ENCODE measurements at places on chromosomes 13 and 19. TPM values are rescaled to one million over a fixed set of nuclear protein-coding genes. Genes with fewer than 3 reads are reported as not detected.

GRCh38 chr13:66995203-66995611 lies 234.9 kb downstream of the PCDH9 start:
- no peaks in the 10 kb centered on the region for H3K4me1 ChIP-seq
- H3K36me3 ChIP-seq: no peaks in the 10 kb centered on the region
- DNase-seq: no peak

- no peak overlapping the region for H3K27ac ChIP-seq
- H3K4me1 ChIP-seq: no peaks in the 10 kb centered on the region
- no peak overlapping the region for H3K4me3 ChIP-seq
- DNase-seq: no peak
- peaks cover 4% of the 10 kb centered on the region for H3K27me3 ChIP-seq
- H3K36me3 ChIP-seq: no peaks in the 10 kb centered on the region
These were observed 15.9 kb downstream of the BCAM start for GRCh38 chr19:44824761-44825160.

DNA sequence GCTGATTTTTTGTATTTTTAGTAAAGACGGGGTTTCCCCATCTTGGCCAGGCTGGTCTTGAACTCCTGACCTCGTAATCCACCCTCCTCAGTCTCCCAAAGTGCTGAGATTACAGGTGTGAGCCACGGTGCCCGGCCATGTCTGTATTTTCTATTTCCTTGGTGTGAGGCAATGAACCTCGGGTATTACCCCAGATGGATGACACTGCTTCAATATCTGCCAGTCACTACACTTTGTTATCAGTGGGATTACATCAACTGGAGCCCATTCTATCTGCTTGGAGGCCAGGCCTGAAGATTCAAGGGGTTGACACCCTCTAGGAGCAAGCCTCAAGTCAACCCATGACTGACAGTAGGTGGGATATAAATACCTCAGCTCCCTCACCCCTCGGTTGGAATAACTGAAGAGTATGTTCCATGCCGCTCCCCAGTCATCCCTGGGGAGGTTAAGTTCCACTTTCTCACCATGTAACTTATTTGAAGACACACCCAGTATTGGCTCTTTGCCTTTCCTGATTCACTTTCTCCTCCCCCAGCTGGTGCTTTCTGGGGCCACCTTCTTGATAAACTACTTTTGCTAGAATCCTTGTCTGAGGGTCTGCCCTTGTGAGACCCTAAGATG lies 992 bp upstream of the ADGRE1 start:
- no peak overlapping the region for H3K4me3 ChIP-seq
- no peaks in the 10 kb centered on the region for H3K27me3 ChIP-seq
- H3K36me3 ChIP-seq: no peaks in the 10 kb centered on the region
- H3K4me1 ChIP-seq: no peaks in the 10 kb centered on the region
- no peak overlapping the region for H3K27ac ChIP-seq

DNA sequence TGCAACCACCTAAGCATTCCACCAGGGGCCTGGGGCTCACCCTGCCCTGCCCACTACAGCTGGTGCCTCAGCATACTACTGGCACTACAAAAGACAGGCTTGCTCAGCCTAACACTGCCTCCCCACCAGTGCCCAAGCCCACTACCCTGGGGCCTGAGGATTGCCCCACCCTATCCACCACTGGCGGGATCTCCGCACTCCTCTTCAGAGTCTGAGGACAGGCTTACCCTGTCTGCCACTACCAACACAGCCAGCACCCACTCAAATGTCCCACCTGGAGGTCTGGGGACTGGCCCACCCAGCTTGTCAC lies 27.6 kb upstream of the N4BP2L1 start:
- no peaks in the 10 kb centered on the region for H3K4me1 ChIP-seq
- peaks cover 3% of the 10 kb centered on the region for H3K36me3 ChIP-seq
- DNase-seq: no peak
- H3K27me3 ChIP-seq: no peaks in the 10 kb centered on the region
- H3K27ac ChIP-seq: no peak overlapping the region

DNA sequence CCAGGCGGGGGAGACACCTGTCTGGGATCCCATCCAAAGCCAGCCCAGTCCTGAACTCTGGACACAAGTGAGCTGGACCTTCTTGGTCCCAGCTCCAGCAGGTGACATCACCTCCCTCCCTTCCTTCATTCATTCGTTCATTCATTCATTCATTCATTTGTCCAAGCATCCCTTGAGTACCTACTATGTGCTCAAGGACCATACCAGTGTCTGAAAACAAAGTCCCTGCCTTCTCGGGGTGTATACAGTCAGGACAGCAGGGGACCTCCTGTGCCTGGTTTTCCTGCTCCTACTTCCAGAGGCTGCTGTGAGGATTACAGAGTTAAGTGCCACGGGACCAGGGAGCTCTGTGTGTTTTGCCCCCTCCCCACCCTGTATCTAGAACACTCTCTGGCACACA lies 14.0 kb downstream of the ACER1 start:
- no peaks in the 10 kb centered on the region for H3K36me3 ChIP-seq
- H3K4me1 ChIP-seq: no peaks in the 10 kb centered on the region
- no peak overlapping the region for H3K4me3 ChIP-seq
- no peak overlapping the region for H3K27ac ChIP-seq
- H3K27me3 ChIP-seq: no peaks in the 10 kb centered on the region
- DNase-seq: no peak

- H3K4me1 ChIP-seq: no peaks in the 10 kb centered on the region
- H3K4me3 ChIP-seq: no peak overlapping the region
- H3K27ac ChIP-seq: no peak overlapping the region
- no peaks in the 10 kb centered on the region for H3K36me3 ChIP-seq
- DNase-seq: no peak
- H3K27me3 ChIP-seq: no peaks in the 10 kb centered on the region
These were observed 83.4 kb upstream of the GPR183 start for GRCh38 chr13:99390601-99391000.

DNA sequence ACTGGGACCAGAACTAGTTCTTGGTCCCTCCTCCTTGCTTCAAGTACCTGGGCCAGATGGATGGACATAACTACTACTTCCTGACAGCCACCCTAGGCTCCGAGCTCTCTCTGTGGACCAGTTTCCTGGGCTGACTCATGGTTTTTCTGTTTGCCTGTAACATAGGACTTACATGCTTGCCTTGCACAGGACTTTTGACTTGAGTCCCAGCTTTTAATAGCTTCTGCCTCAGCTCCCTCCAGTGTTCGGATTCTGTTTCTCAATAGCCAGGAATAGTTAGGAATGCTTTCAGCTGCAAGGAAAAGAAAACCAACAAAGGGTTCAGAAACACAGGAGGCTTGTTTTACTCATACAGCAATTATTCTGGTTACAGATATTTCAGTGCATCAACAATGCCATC lies 405.9 kb downstream of the ZNF536 start:
- no peaks in the 10 kb centered on the region for H3K27me3 ChIP-seq
- no peak overlapping the region for H3K4me3 ChIP-seq
- peaks cover 11% of the 10 kb centered on the region for H3K4me1 ChIP-seq
- DNase-seq: no peak
- no peak overlapping the region for H3K27ac ChIP-seq
- no peaks in the 10 kb centered on the region for H3K36me3 ChIP-seq

GRCh38 chr13:74026753-74027152 lies 107.5 kb downstream of the KLF12 start:
- H3K4me3 ChIP-seq: no peak overlapping the region
- peak overlapping the region; percentile 39 for H3K27ac ChIP-seq
- no peaks in the 10 kb centered on the region for H3K27me3 ChIP-seq

DNA sequence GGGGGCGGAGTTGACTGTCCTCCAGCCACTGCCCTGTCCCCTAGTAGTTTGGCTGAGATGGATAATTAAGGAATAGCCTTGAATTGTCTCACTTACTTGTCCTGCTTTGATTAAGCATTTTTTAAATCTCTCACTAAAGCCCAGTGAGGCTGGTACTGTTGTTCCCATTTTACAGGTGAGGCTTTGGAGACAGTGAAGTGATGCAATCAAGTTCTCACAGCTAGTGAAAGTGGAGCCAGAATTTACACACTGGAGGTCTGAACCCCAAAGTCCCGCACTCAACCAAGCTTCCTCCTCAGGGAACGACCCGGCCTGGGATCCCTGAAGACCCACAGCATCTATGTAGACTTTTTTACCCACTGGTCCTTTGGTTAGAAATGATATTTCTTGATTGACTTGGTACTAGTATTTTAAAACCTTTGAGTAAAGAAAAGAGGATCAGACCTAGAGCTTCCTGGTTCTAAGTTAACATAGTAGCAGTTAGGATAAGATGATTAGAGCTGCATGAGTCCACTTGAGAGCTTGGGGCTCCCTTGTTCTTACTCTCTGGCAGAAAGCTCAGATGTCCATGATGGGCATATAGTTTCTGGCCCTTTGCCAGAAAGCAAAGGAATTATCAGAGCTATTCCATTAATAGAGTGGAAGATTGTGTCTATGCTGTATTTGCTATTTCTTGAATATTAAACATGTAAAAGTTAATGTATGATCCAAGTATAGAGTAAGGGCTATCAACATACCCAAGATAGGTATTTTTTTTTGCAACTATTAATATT lies 154.3 kb downstream of the LMO7 start:
- H3K36me3 ChIP-seq: no peaks in the 10 kb centered on the region
- no peak overlapping the region for H3K4me3 ChIP-seq
- H3K27ac ChIP-seq: no peak overlapping the region

DNA sequence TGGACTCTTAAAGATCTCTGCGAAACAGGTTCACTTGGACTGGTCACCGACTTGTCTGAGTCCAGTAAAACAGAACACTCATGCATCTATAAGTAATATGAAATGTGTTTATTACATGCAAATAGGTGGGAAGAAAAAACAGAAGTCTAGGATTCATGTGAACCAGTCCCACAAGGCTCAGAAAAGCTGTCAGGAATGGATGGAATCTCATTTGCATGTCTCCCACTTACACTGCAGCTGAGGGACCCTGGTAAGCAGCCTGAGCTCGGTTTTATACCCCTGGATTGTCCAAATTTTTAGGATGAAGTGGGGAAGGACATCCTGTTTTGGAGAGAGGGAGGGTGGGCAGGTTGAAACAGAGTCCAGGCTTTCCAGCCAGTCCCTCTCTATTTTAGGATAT lies 1545.1 kb upstream of the PCDH20 start:
- no peaks in the 10 kb centered on the region for H3K4me1 ChIP-seq
- no peak for DNase-seq

DNA sequence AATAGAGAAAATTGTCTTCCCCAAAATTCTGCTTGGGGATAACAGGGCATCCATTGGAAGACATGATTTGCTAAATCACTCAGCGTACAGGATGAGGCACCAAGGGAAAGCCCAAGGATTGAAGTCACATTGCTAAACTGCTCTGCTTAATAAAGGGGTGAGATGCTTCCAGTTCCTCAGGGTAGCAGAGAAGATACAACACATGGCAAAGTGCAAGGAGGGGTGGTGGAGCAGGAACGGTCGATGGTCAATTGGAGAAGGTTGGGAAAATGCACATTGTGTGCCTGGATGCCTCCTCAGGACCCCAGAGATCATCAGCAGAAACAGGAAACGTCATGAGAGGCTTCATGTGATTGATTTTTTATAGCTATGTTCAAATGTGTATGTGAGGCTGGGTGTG lies 116.3 kb upstream of the SOX1 start:
- H3K4me3 ChIP-seq: no peak overlapping the region
- DNase-seq: no peak
- H3K27ac ChIP-seq: no peak overlapping the region

- H3K27ac ChIP-seq: no peak overlapping the region
- H3K36me3 ChIP-seq: no peaks in the 10 kb centered on the region
- H3K4me3 ChIP-seq: no peak overlapping the region
- DNase-seq: no peak
- H3K4me1 ChIP-seq: no peaks in the 10 kb centered on the region
- no peaks in the 10 kb centered on the region for H3K27me3 ChIP-seq
These were observed 1.9 kb downstream of the SIGLEC5 start for GRCh38 chr19:51628153-51628939.

DNA sequence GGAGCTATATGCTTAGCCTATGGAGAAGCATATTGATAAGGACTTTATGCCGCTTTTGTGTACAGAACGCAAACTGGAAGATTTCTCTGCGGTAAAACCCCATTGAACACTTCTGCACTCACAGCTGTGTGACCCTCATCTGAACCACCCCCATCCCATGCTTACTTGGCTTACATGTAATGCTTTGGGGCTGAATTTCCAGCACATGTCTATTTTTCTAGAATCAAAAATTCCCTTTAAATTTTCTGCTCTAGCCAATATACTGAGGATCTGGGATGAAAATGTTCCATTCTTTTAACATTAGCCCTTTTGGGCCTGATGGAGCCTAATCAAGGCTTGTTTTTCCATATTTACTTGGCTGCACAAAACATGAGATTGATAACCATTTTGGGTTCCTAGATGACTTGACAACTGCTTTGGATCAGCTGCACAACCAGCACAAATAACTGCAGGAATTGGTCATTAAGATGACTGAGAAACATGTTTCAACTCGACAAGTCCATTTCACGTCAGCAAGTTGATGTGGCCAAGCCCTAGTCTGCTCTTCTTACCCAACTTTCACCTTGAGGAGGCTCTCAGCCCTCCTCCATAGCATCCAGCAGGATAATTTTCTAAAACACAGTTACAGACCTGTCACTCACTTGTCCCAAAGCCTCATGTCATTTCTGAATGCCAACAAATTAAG lies 52.4 kb downstream of the TNFSF11 start:
- H3K4me3 ChIP-seq: no peak overlapping the region
- no peak for DNase-seq

DNA sequence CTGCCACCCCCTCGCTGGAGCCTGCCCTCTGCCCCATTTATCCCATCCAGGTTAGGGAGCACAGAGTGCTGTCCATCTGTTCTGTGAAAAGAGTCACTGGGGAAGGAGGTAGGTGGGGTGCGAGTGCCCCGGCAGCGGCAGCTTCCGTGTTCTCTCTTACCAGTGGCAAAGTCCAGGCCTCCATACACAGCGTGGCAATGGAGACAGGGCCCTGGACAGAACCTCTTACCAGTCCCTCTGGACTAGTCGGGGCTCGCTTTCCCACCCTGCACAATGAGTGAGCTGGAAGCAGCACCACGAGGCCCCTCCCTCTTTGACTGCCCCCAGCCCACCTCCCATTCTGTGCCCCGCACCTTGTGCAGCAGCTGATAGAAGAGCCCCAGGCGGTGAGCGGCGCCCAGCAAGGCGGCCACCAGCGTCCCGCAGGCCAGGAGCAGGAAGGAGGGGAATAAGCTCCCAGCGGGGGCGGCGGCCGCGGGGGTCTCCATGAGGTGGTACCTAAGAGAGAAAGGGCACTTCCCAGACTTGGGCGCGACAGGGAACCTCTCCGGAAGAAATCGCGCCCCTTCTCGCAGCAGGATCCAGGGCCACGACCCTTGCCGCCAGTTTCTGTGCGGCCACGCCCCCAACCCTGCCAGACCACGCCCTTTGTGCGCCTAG lies 17.5 kb downstream of the SYDE1 start:
- H3K27me3 ChIP-seq: no peaks in the 10 kb centered on the region
- DNase-seq: peak; percentile 73
- H3K4me1 ChIP-seq: peaks cover 9% of the 10 kb centered on the region
- peak overlapping the region; percentile 57 for H3K4me3 ChIP-seq

GRCh38 chr19:41706741-41707501 lies 1.5 kb upstream of the CEACAM5 start:
- no peaks in the 10 kb centered on the region for H3K36me3 ChIP-seq
- no peak overlapping the region for H3K4me3 ChIP-seq
- H3K27ac ChIP-seq: no peak overlapping the region
- no peaks in the 10 kb centered on the region for H3K27me3 ChIP-seq

GRCh38 chr19:40718774-40719391 lies 2.0 kb downstream of the ITPKC start:
- peak; percentile 89 for DNase-seq
- peaks cover 26% of the 10 kb centered on the region for H3K4me1 ChIP-seq

The RPS19 gene
- total RNA-seq: 740 TPM

The IRF3 gene
- total RNA-seq: 39.2 TPM

The TUBB4A gene
- total RNA-seq: 4.4 TPM

The LYPD3 gene
- total RNA-seq: 4.6 TPM

The VSTM2B gene
- 0.47 TPM for total RNA-seq

The ERVV-1 gene
- total RNA-seq: not detected

The ATP4B gene
- 16.2 TPM for total RNA-seq

The VSTM1 gene
- not detected for total RNA-seq

The TMEM221 gene
- total RNA-seq: 1.2 TPM

The CILP2 gene
- 5.4 TPM for total RNA-seq

The ALOX5AP gene
- 3.3 TPM for total RNA-seq

The IFNL4 gene
- total RNA-seq: not detected

The NEK3 gene
- total RNA-seq: 11.0 TPM

The GJA3 gene
- total RNA-seq: 0.16 TPM
